Activated CD4-positive, alpha-beta T cell treated with anti-CD3 and anti-CD28 coated beads, Interleukin-2, Interleukin-4, amounts not matched to agents 100 ng/mL and 50 ng/mL, durations not matched to agents 16 hours and 8 hours (primary cell): ENCODE measurements at places on chromosomes 13 and 19.

GRCh38 chr13:67184247-67184646 is 45.9 kb downstream of the PCDH9 start:
- no peak for DNase-seq

GRCh38 chr13:33480561-33480960 is 195.0 kb upstream of the STARD13 start:
- DNase-seq, result no peak

- DNase-seq, result no peak
Measured at GRCh38 chr13:98619556-98619955, 42.6 kb upstream of the STK24 start.

- no peak for DNase-seq
Measured at GRCh38 chr13:99383946-99384345, 76.7 kb upstream of the GPR183 start.

- no peak for DNase-seq
Measured at GRCh38 chr19:43560687-43561086, 14.6 kb downstream of the XRCC1 start.

DNA sequence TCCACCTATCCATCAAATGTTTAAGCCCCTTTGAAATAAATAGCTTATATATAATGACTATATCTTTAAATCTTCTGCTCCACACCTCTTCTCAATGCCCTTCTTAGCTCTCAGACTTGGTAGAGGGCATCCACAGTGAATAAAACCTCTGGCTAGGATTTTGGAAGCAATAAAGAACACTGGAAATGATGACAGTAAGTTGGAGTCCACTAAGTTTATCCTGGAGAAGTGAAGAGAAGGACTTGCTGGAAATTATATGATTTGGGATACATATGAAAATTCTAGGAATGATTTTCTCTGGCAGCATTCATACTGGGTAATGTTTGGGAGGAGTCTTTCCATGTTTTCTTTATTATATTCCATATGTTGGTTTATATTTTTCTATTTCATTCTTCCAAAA is 133.5 kb upstream of the KL start:
- DNase-seq, result no peak
